Progenitor cell of endocrine pancreas (in vitro differentiated cells): ENCODE measurements at places on chromosomes 1 and 21. TPM values are rescaled to one million over a fixed set of nuclear protein-coding genes. Genes with fewer than 3 reads are reported as not detected.

Gene MYOG
- not detected in 2 replicates for total RNA-seq

DNA sequence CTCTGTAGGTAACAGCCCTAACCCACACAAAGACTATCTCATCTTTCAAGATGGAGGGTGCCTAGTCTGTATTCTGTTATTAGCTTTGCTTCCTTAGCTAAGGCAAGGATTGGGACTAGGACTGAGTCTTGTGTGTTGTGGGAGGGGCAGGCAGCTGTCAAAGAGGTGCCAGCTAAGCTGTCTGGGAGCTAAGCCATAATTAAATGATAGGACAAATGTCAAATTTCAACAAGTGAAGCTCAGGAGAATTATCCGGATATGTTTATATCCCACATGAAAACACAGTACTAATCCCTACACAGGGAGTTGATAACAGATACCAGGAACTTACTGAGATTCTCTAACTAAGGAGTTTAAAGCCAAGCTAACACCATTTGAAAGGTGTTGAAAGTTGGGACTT is 70.5 kb upstream of the NGF start:
- H3K27ac ChIP-seq: no peak overlapping the region
- no peak overlapping the region for H3K4me3 ChIP-seq
- H3K36me3 ChIP-seq: no peaks in the 10 kb centered on the region
- DNase-seq: no peak

DNA sequence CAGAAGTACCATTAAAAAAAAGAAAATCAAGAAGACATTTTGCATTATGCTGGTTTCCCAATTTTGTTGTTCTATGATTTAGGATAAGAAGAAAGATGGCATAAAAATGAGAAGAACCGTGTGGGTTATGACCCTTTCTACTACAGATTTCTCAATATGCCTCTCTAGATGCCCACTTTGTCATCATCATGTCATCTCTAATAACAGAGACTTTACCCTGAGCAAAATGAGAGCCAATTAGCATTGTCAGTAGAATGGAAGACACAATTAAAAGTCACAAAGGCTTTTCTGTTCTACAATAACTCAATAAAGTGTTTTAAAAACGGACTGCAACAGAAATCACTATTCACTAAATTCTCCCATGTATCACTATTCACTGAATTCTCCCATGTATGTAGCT is 85.5 kb downstream of the RAB3GAP2 start:
- H3K4me1 ChIP-seq: no peaks in the 10 kb centered on the region
- H3K27ac ChIP-seq: no peak overlapping the region
- H3K36me3 ChIP-seq: peaks cover 13% of the 10 kb centered on the region
- DNase-seq: no peak

DNA sequence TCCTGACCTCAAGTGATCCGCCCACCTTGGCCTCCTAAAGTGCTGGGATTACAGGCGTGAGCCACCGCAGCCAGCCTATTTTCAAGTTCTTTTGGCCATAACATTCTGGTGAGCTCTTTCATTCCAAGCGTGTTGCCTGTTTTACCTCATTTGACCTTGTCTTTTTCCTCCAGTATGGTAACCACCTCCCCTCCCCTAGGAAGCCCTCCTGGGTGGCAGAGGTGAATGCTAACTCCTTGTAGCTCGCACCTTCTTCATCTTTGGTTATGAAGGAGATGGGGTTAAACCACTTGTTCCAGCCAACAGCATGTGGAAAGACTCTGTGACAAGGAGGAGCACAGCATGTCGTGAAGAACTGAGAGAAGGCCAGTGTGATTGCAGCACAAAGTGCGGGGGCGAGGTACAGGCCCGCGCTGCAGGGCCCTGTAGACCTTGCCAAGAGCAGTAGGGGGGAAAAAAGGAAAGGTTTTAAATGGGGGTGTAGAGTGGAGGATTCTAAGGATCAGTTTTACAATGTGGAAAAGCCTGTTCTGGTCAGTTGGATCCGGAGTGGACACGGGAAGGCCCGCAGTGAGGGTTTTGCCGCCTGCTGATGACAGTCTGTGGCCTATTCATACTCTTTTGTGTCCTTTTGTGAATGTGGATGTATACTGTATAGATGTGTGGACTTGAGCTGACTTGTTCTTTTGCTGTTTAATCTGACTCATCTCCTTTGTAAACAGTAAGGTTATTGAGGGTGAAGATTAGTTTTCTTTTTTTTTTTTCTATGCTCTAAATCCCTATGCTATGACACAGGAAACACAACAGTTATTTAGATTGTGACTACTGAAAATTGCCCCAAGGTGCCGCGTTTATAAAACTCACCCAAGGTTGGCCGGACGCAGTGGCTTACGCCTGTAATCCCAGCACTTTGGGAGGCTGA is 7.5 kb upstream of the ZNF436 start:
- no peaks in the 10 kb centered on the region for H3K27me3 ChIP-seq
- H3K27ac ChIP-seq: peak overlapping the region; percentile 92
- H3K36me3 ChIP-seq: peaks cover 4% of the 10 kb centered on the region
- peaks cover 29% of the 10 kb centered on the region for H3K4me1 ChIP-seq

DNA sequence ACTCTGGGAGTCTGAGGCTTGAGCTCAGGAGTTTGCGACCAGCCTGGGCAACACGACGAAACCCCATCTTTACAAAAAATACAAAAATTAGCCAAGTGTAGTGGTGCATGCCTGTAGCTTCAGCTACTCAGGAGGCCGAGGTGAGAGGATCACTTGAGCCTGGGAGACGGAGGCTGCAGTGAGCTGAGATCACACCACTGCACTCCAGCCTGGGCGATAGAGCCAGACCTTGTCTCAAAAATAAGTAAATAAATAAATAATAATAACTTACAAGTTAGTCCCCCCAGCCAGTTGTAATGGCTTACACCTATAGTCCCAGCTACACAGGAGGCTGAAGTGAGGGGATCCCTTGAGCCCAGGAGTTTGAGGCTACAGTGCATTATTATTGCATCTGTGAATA is 21.7 kb upstream of the BTG2 start:
- no peak for DNase-seq
- H3K4me1 ChIP-seq: peaks cover 68% of the 10 kb centered on the region
- H3K4me3 ChIP-seq: no peak overlapping the region
- H3K27ac ChIP-seq: peak overlapping the region; percentile 97
- no peaks in the 10 kb centered on the region for H3K36me3 ChIP-seq
